Suppressor macrophage treated with lipopolysaccharide for 1 hour (primary cell): ENCODE measurements at places on chromosomes 2 and 18.

- DNase-seq = no peak
Measured at GRCh38 chr18:24136967-24137373, 1.9 kb upstream of the CABYR start.

GRCh38 chr2:122535960-122536505 is 780.6 kb downstream of the TSN start:
- DNase-seq = no peak

DNA sequence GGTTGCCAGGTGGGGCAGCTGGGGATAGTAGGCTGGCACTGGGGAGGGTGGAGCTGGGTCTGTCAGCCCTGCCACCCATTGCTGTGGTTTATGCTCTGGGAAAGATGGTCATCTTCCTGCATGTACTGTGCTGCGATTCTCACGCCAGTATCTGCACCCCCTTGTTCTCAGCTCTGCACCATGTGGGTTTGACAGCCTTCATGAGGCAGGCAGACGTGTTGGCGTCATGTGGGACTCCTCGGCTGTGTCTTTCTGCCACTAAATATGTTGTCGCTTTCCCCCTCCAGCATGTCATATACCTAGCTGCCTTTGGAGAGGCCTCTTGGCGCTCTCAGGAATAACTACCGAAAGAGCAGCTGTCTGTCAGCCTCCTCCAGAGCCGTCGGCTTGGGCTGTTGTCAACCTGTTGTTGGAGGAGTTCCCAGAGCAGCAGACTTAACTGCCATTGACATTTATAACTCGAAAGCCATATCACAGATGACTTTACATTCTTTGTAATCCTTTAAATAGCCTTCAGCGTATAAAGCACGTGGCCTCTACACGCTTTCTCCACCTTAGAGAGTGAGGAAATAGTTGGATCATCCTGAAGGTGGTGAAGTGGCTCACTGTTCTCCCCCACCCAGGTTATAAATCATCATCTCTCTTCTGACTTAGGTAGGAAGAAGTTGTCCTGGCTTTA is 80.4 kb upstream of the MGAT5 start:
- DNase-seq = no peak

- no peak for DNase-seq
Measured at GRCh38 chr2:112173646-112174319, 35.6 kb downstream of the FBLN7 start.

DNA sequence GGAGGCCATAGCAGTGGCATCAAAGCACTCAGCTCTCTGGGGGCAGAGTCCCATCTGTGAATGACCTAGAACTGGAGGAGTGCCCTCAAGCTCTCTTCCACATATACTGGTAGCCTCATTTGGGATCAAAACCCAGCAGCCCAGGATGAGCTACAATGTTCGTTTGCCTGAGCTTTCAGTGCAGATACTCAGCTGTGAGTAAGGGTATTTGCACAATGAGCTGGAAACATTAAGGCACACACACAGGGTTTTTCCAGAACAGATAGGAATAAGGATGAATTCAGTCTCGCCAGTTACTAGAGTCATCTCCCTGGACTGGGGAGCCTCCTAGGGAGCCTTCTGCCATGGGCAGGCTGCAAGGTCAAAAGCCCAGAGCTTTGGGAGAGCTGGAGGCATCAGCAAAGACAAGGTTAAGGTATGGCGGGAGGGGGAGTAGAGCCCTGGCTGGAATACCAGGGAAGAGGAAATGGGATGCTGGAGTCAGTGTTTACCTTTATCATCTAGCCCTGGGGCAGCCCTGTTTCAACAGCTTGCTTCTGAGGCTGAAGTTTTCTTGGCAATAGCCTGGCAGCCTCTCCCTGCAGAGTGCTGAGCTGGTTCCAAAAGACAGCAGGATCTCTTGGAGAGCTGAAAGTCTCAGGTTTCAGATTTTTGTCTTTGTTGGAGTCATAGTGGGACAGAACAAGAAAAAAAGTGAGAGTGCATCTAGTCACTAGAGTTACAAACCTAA is 187.7 kb downstream of the LOXHD1 start:
- DNase-seq = no peak

DNA sequence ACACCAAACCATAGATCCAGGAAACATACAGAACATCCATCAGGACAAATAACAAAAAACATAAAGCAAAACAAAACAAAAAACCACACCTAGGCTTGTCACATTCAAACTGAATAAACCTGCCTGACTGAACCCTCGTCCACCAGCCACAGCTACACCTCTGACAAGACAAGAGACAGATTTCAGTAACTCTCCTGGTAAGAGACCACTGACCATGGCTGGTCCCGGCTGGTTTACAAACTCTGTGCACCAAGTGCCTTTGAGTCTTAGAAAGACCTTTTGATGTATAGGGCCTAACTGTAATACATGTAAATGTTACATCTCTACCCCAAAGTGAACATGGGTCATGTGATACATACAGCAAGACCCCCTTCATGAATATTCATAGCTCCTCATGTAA is 4.8 kb upstream of the SLC66A2 start:
- DNase-seq = no peak
